ENCODE measurements at places on chromosomes 2 and 18. TPM values are rescaled to one million over a fixed set of nuclear protein-coding genes. Genes with fewer than 3 reads are reported as not detected.

Gene ITGA6
- 8.6 TPM for total RNA-seq

GRCh38 chr2:163607630-163608029 is 128.2 kb downstream of the FIGN start:
- H3K4me1 ChIP-seq = no peaks in the 10 kb centered on the region
- DNase-seq = no peak
- H3K27ac ChIP-seq = no peak overlapping the region
- H3K27me3 ChIP-seq = no peaks in the 10 kb centered on the region

DNA sequence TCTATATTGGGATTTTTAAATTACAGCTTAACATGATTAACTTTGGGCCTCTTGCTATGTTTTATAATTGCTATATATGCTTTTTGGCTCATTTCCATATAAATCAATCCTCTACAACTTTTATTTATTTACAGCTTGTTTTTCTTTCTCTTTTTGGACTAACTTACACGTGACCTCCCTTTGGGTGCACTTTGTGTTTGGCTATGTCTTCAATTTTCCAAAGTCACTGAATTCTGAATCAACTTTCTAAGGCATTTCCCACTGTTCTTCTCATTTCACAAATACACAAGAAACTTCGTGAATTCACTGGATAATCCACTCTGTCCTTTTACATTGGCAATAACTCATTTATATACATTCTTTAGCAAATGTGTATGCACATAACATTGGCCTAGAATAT is 5.4 kb upstream of the CPS1 start:
- H3K27me3 ChIP-seq = peaks cover 2% of the 10 kb centered on the region
- DNase-seq = no peak
- H3K4me1 ChIP-seq = no peaks in the 10 kb centered on the region
- no peak overlapping the region for H3K27ac ChIP-seq
- no peak overlapping the region for H3K4me3 ChIP-seq
- H3K36me3 ChIP-seq = no peaks in the 10 kb centered on the region

DNA sequence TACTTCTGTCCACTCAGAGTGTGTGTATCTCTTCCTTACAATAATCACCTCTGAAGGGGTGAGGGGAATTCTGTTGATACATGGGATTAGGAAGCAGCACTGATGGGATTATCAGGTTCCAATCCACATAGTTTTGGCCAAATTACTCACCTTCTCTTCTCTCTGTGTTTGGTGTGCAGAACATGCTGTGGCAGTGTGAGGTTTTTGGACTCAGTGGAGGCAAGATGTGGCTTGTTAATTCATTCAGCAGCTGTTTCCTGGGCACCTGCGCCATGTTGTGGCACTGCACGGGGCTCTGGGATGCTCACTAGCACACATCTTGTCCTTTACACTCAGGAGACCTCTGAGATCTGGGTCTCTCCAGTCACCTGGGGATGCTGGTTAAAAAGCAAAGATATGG is 350.3 kb upstream of the HS6ST1 start:
- H3K36me3 ChIP-seq = no peaks in the 10 kb centered on the region
- no peak for DNase-seq
- no peaks in the 10 kb centered on the region for H3K4me1 ChIP-seq
- no peak overlapping the region for H3K4me3 ChIP-seq
- H3K27me3 ChIP-seq = peaks cover 12% of the 10 kb centered on the region

Gene CDH19
- not detected for total RNA-seq

GRCh38 chr18:47115205-47115604 is 35.1 kb downstream of the HDHD2 start:
- no peak for DNase-seq
- no peaks in the 10 kb centered on the region for H3K27me3 ChIP-seq
- peaks cover 38% of the 10 kb centered on the region for H3K36me3 ChIP-seq
- H3K4me3 ChIP-seq = no peak overlapping the region

DNA sequence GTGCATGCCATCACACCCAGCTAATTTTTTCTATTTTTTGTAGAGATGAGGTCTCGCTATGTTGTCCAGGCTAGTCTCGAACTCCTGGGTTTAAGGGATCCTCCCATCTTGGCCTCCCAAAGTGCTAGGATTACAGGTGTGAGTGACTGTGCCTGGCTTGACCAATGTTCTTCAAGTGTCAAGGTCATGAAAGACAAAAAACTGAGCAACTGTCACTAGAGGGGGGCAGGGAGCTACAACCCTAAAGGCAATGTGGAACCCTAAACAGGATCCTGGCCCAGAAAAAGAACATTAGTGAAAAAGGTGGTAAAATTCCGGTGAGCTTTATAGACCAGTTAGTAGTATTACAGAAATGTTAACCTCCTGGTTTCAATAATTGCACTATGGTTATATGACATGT is 7.3 kb downstream of the MYO5B start:
- H3K4me1 ChIP-seq = peaks cover 4% of the 10 kb centered on the region
- H3K27me3 ChIP-seq = peaks cover 36% of the 10 kb centered on the region
- H3K4me3 ChIP-seq = no peak overlapping the region
- no peak overlapping the region for H3K27ac ChIP-seq
- H3K36me3 ChIP-seq = no peaks in the 10 kb centered on the region

Gene SERPINB10
- not detected for total RNA-seq

- H3K4me1 ChIP-seq = peaks cover 18% of the 10 kb centered on the region
- H3K27me3 ChIP-seq = no peaks in the 10 kb centered on the region
- no peaks in the 10 kb centered on the region for H3K36me3 ChIP-seq
- no peak overlapping the region for H3K27ac ChIP-seq
Measured at GRCh38 chr2:27737676-27738348, 33.7 kb upstream of the MRPL33 start.

- H3K4me3 ChIP-seq = no peak overlapping the region
- H3K4me1 ChIP-seq = no peaks in the 10 kb centered on the region
- no peaks in the 10 kb centered on the region for H3K36me3 ChIP-seq
- H3K27ac ChIP-seq = no peak overlapping the region
- DNase-seq = no peak
Measured at GRCh38 chr2:80312282-80312839, 7.8 kb upstream of the LRRTM1 start.

- H3K4me3 ChIP-seq = no peak overlapping the region
- H3K36me3 ChIP-seq = no peaks in the 10 kb centered on the region
- no peak for DNase-seq
Measured at GRCh38 chr2:22656426-22656825, 728.6 kb upstream of the KLHL29 start.

Gene ING5
- total RNA-seq = 36.6 TPM

Gene FAM136A
- total RNA-seq = 48.0 TPM

Gene TMEM198
- 2.6 TPM for total RNA-seq

DNA sequence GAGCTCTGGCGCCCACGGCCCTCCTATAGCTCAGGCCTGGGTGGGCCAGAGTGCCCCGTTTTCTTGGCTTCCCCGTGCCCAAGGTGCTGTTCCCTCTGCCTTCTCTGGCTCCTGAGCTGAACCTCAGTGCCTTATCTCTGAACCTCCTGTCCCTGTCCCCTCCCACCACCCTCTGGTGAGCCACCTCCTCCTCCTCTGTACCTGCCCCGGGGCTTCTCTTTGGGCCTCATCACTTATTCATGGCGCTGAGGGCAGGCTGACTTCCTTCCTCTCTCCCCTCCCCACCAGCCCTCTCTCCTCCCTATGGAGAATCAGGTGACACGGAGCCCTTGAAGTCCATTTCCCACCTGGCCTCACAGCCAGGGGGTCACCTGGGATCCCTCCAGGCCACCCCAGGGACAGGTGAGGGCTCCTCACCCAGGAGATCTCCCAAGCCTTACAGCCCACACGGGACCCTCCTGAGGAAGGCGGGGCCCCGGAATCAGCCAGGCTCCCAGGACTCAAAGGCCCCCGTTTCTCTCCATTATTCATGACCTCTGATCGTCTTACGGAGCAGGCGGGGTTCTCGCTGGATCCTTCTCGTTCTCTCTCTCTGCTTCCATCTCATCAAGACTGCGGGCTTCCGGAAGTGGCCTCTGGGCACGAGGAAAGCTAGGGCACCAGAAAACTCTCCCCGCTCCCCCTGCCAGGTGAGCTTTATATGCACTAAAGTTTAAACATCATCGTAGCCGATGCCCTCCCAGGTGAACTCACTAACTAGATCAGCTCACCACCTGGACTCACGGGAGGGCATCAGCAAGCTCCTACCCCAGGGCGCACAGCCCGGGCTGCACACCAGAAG is at the start of gene LOXHD1:
LOXHD1 (minus strand) TSS at position 106 of the 841 bp plus-strand sequence. CDS start 187 bp downstream, outside the sequence.
- no peak within 1 kb of the TSS for H3K27ac ChIP-seq
- H3K36me3 ChIP-seq = no peaks in the 10 kb centered on the region
- H3K4me3 ChIP-seq = no peak within 1 kb of the TSS
- DNase-seq = no peak

Gene WDSUB1
- total RNA-seq = 6.0 TPM

Gene MC2R
- not detected for total RNA-seq

GRCh38 chr18:10878703-10879102 is 270.7 kb downstream of the PIEZO2 start:
- no peaks in the 10 kb centered on the region for H3K4me1 ChIP-seq
- DNase-seq = peak; percentile 10
- H3K27me3 ChIP-seq = no peaks in the 10 kb centered on the region

DNA sequence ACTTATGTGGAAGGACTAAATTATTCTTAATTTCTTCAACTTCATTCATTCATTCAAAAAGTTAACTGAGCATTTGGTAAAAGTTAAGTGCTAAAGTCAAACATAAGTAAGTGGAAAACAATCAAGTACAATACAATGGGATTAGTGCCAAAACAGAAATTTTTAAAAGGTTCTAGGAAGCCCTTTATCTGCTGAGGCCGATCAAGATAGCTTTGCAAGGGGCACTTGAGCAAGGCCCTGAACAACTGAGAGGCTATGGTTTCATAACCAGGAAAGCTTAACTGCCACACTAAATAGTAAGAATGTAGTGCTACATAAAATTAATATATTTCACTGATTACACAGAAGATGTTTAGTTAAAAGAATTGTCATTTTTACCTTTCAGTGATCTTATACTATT is 76.5 kb downstream of the NOL10 start:
- no peaks in the 10 kb centered on the region for H3K27me3 ChIP-seq
- H3K4me3 ChIP-seq = no peak overlapping the region
- no peak for DNase-seq
- no peak overlapping the region for H3K27ac ChIP-seq
- peaks cover 9% of the 10 kb centered on the region for H3K36me3 ChIP-seq

Gene EGR4
- 0.24 TPM for total RNA-seq

Gene KATNAL2
- total RNA-seq = 0.46 TPM

DNA sequence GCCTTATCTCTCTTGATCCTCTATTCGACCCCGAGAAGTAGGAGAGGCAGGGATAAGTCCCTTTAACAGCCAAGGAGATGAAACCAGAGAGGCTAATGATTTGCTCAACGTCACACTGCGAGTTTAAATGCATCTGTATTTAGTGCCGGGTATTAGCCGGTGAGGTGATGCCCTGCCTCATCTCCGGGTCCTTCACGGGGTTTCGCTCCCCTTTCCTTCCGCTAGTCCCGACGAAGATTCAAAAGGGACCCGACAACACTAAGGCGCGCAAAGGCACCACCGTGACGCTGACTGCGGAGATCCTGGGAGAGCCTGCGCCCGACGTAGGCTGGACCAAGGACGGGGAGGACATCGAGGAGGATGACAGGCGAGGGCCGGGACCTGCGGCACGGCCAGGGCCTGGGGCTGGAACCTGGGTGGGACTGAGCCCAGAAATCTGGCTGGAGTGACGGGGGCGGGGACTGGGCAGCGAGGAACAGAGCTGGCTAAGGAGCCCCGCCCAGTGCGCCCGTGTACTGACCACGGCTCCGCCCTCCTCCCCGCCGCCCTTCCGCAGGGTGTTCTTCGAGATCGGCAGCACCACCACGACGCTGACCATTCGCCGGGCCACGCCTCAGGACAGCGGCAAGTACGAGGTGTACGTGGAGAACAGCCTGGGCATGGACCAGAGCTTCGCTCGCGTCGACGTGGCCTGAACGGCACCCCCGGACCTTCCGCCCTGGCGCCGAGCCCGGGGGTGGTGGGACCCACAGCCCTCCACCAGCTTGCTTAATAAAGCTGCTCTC is 1.0 kb upstream of the GMPPA start:
- H3K27ac ChIP-seq = no peak overlapping the region
- H3K4me1 ChIP-seq = peaks cover 38% of the 10 kb centered on the region
- peak; percentile 51 for DNase-seq
- H3K4me3 ChIP-seq = peak overlapping the region; percentile 83

DNA sequence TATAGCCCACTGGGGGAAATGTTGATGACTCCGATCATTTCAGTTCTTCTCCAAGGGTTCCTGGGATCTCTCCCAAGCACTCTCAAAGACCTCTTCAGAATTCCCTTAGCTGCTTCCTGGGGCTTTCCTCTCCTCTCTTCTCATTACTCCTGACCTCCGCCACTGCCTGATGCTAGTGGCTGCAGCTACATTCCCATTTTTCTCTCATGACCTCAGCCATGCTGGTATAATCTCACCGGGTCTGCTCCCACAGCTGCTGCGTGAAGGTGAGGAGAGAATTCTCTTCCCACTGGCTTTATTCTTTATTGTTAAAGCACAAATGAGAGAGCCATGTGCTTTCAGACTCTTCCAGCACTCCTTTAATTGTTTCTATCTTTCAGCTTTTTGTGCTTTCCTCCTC is 312.0 kb upstream of the ETAA1 start:
- no peak for DNase-seq
- H3K4me1 ChIP-seq = no peaks in the 10 kb centered on the region
- H3K27me3 ChIP-seq = no peaks in the 10 kb centered on the region
- H3K36me3 ChIP-seq = no peaks in the 10 kb centered on the region
- H3K27ac ChIP-seq = no peak overlapping the region
- no peak overlapping the region for H3K4me3 ChIP-seq

- DNase-seq = no peak
- H3K4me1 ChIP-seq = peaks cover 6% of the 10 kb centered on the region
- H3K36me3 ChIP-seq = peaks cover 9% of the 10 kb centered on the region
- H3K27me3 ChIP-seq = no peaks in the 10 kb centered on the region
- H3K4me3 ChIP-seq = no peak overlapping the region
- no peak overlapping the region for H3K27ac ChIP-seq
Measured at GRCh38 chr2:8203364-8203763, 478.5 kb upstream of the ID2 start.

- H3K4me1 ChIP-seq = no peaks in the 10 kb centered on the region
- no peak overlapping the region for H3K4me3 ChIP-seq
- H3K27ac ChIP-seq = no peak overlapping the region
Measured at GRCh38 chr2:158178646-158179045, 77.0 kb downstream of the UPP2 start.

DNA sequence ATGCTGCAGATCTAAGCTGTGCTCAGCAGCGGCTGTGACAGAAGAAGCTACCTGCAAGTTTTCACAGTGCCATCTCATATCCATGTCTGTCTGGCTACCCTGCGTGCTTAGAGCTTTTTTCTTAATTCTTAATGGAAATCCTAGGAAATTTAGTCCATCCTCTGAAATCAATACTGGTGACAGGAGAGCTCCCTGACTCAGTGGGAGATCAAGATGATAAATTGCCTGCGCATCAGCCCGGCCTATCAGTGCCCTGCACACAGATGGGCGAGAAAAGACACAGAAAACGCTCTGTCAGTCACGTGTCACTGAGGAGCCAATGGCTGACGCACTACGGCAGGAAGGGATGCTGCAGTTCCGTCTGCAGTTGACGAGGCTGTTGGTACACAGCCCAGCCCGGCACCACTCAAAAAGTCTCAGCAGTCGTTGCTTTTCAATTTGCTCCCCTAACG is 819.6 kb upstream of the FSHR start:
- H3K4me1 ChIP-seq = peaks cover 5% of the 10 kb centered on the region
- no peaks in the 10 kb centered on the region for H3K27me3 ChIP-seq
- H3K27ac ChIP-seq = no peak overlapping the region
- no peaks in the 10 kb centered on the region for H3K36me3 ChIP-seq
- peak; percentile 71 for DNase-seq
- H3K4me3 ChIP-seq = peak overlapping the region; percentile 71

GRCh38 chr2:178870703-178871102 is 63.5 kb upstream of the TTN start:
- H3K36me3 ChIP-seq = no peaks in the 10 kb centered on the region
- DNase-seq = no peak
- H3K27ac ChIP-seq = no peak overlapping the region
- no peaks in the 10 kb centered on the region for H3K27me3 ChIP-seq
